ENCODE measurements at places on chromosomes 1 and 21. TPM values are rescaled to one million over a fixed set of nuclear protein-coding genes. Genes with fewer than 3 reads are reported as not detected.

ADGRL4 gene
- not detected for total RNA-seq

UBE2U gene
- not detected for total RNA-seq

CA6 gene
- 12.3 TPM for total RNA-seq

AQP10 gene
- not detected for total RNA-seq

FCAMR gene
- total RNA-seq, result not detected

SLC2A5 gene
- not detected for total RNA-seq

UTS2 gene
- total RNA-seq, result 0.19 TPM

TMPRSS15 gene
- total RNA-seq, result not detected

LCE1C gene
- not detected for total RNA-seq

NCF2 gene
- 4.0 TPM for total RNA-seq

CD48 gene
- 385 TPM for total RNA-seq

WDR64 gene
- 0.32 TPM for total RNA-seq

HSF2BP gene
- 1.2 TPM for total RNA-seq

LIN28A gene
- not detected for total RNA-seq

CALML6 gene
- total RNA-seq, result 0.87 TPM

SYT11 gene
- 12.2 TPM for total RNA-seq

NOS1AP gene
- 0.14 TPM for total RNA-seq

MTARC2 gene
- not detected for total RNA-seq

LCE2A gene
- not detected for total RNA-seq

LCE2C gene
- total RNA-seq, result not detected

GPR153 gene
- total RNA-seq, result 0.54 TPM

AP4B1 gene
- 36.8 TPM for total RNA-seq

F5 gene
- 39.7 TPM for total RNA-seq

DCST1 gene
- total RNA-seq, result not detected

GSTM5 gene
- total RNA-seq, result 0.06 TPM

GNG4 gene
- 1.4 TPM for total RNA-seq

MATN1 gene
- 1.1 TPM for total RNA-seq

EPHA10 gene
- total RNA-seq, result not detected

NUF2 gene
- 43.5 TPM for total RNA-seq

PLPP3 gene
- total RNA-seq, result not detected

OVAAL gene
- not detected for total RNA-seq

S100A10 gene
- 235 TPM for total RNA-seq

TMEM52 gene
- total RNA-seq, result 2.7 TPM

KLHDC7A gene
- not detected for total RNA-seq

C1QC gene
- total RNA-seq, result not detected

ACTL8 gene
- not detected for total RNA-seq

PPFIA4 gene
- 20.8 TPM for total RNA-seq

DIO1 gene
- total RNA-seq, result not detected

HLX gene
- total RNA-seq, result not detected

OTUD3 gene
- 6.2 TPM for total RNA-seq

SEC16B gene
- not detected for total RNA-seq

GPR25 gene
- total RNA-seq, result not detected

CR1 gene
- total RNA-seq, result not detected

ZP4 gene
- total RNA-seq, result not detected
